Small intestine (tissue), 16 donors: ENCODE measurements at places on chromosomes 11 and 22. TPM values are rescaled to one million over a fixed set of nuclear protein-coding genes. Genes with fewer than 3 reads are reported as not detected.

Gene B4GALNT4
- 23.8 TPM for polyA plus RNA-seq

Gene NRGN
- polyA plus RNA-seq, result 6.5 TPM

Gene SLC1A2
- not detected for polyA plus RNA-seq

Gene PRG2
- 0.15 TPM for polyA plus RNA-seq

GRCh38 chr11:43010042-43010441, 301.8 kb upstream of the API5 start:
- H3K4me1 ChIP-seq, result no peaks in the 10 kb centered on the region
- DNase-seq, result no peak
- no peaks in the 10 kb centered on the region for H3K27me3 ChIP-seq
- no peak overlapping the region for H3K27ac ChIP-seq

DNA sequence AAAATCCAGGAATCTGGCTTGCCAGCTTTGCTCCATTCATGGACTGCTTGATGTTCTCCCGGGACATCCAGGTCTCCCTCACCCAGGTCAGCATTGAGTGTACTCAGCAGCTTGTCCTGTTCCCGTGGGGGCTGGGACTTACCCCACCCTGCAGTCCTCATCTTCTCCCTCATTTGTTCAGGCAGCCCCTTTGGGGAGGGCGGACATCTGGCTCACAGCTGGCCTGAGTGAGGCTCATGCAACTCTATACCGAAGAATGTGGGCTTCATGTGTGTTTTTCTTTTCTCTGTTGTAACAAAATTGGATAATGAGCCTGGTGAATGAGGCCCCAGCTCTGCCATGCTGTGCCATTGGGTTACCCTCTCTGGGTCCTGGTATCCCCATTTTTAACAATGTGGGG, 227.7 kb upstream of the TENM4 start:
- H3K27me3 ChIP-seq, result no peaks in the 10 kb centered on the region
- no peak overlapping the region for H3K27ac ChIP-seq
- DNase-seq, result no peak
- H3K4me3 ChIP-seq, result no peak overlapping the region

GRCh38 chr11:15171956-15172355, 57.2 kb downstream of the INSC start:
- peaks cover 6% of the 10 kb centered on the region for H3K27me3 ChIP-seq
- H3K4me3 ChIP-seq, result no peak overlapping the region

DNA sequence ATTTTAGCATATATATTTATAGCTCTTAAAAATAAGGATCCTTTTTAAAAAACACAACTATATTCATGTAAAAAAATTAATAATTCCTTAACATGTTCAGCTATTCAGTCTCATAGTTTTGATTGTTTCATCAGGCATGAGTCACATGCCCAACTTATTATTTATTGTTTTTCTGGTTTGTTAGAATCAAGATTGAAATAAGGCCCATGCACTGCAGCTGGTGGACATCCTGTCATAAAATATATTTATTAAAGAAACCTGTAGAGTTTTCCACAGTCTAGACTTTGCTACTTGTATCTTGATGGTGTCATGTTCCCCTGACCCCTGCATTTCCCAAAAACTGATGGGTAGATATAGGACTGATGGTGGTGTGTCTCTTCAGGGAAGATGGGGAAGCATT, 77.4 kb downstream of the PARVA start:
- H3K36me3 ChIP-seq, result no peaks in the 10 kb centered on the region
- no peak for DNase-seq
- no peak overlapping the region for H3K27ac ChIP-seq
- peaks cover 2% of the 10 kb centered on the region for H3K4me1 ChIP-seq
- no peak overlapping the region for H3K4me3 ChIP-seq
- no peaks in the 10 kb centered on the region for H3K27me3 ChIP-seq

GRCh38 chr11:21948876-21949275, 244.0 kb upstream of the ANO5 start:
- H3K27ac ChIP-seq, result no peak overlapping the region
- DNase-seq, result no peak
- no peaks in the 10 kb centered on the region for H3K36me3 ChIP-seq
- H3K27me3 ChIP-seq, result no peaks in the 10 kb centered on the region

- DNase-seq, result no peak
- H3K27ac ChIP-seq, result no peak overlapping the region
- H3K27me3 ChIP-seq, result no peaks in the 10 kb centered on the region
- no peaks in the 10 kb centered on the region for H3K4me1 ChIP-seq
- no peaks in the 10 kb centered on the region for H3K36me3 ChIP-seq
These were observed 51.1 kb upstream of the PARVG start for GRCh38 chr22:44129619-44129976.

- H3K4me1 ChIP-seq, result peaks cover 32% of the 10 kb centered on the region
- peak overlapping the region; percentile 80 for H3K4me3 ChIP-seq
- peak overlapping the region; percentile 72 for H3K27ac ChIP-seq
- no peaks in the 10 kb centered on the region for H3K27me3 ChIP-seq
These were observed 705 bp downstream of the PTPRJ start for GRCh38 chr11:47980907-47981621.

DNA sequence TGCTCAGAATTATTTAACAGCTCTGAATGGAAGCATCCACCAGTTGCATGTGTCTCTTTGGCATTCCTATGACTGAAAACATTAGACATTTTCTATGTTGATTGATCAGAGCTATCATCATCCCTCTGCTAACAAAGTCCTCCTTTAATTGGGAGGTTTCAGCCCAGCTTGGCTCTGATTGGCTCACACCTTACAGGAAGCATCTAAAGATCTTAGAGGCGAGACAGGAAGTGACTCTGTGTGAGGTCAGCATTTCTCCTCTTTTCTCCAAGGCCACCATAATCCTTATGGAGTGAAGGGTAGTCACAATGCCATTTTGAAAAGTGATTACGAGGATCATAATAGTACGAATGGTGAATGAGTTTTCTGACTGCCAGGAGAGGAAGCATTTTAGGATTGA, 260.8 kb downstream of the MIAT start:
- no peaks in the 10 kb centered on the region for H3K36me3 ChIP-seq
- DNase-seq, result no peak
- H3K4me1 ChIP-seq, result no peaks in the 10 kb centered on the region
- H3K27ac ChIP-seq, result no peak overlapping the region
- peaks cover 4% of the 10 kb centered on the region for H3K27me3 ChIP-seq

DNA sequence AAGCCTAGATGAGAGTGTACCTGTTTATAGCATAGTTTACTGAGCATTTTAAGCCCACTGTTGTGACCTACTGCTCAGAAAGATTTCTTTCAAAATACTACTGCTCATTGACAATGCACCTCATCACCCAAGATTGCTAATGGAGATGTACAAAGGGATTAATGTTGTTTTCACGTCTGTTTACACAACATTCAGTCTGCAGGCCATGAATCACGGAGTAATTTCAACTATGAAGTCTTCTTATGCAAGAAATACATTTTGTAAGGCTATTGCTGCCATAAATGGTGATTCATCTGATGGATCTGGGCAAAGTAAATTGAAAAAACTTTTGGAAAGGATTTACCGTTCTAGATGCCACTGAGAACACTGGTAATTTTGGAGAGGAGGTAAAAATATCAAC, 112.9 kb downstream of the KIF18A start:
- H3K36me3 ChIP-seq, result no peaks in the 10 kb centered on the region
- DNase-seq, result no peak
- no peaks in the 10 kb centered on the region for H3K4me1 ChIP-seq
- H3K4me3 ChIP-seq, result no peak overlapping the region

DNA sequence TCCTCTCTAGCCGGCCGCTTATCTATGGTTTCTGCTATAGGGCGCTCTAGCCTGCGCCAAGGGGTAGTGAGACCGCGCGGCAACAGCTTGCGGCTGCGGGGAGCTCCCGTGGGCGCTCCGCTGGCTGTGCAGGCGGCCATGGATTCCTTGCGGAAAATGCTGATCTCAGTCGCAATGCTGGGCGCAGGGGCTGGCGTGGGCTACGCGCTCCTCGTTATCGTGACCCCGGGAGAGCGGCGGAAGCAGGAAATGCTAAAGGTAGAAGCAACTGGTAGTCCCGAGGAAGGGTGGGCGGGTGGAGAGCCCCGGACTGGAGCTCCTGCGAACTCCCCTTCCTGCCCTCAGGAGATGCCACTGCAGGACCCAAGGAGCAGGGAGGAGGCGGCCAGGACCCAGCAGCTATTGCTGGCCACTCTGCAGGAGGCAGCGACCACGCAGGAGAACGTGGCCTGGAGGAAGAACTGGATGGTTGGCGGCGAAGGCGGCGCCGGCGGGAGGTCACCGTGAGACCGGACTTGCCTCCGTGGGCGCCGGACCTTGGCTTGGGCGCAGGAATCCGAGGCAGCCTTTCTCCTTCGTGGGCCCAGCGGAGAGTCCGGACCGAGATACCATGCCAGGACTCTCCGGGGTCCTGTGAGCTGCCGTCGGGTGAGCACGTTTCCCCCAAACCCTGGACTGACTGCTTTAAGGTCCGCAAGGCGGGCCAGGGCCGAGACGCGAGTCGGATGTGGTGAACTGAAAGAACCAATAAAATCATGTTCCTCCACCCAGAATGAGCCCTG, at the start of the genes LBHD1 and UQCC3:
LBHD1 (minus strand) TSS at position 660 of the 782 bp plus-strand sequence. CDS start 2,236 bp downstream, outside the sequence.
UQCC3 (plus strand) TSS at position 66 of the 782 bp plus-strand sequence; CDS start at position 139, 73 bp downstream.
- H3K4me3 ChIP-seq, result peak within 1 kb of the TSS; percentile 61
- H3K27me3 ChIP-seq, result no peaks in the 10 kb centered on the region
- H3K4me1 ChIP-seq, result peaks cover 4% of the 10 kb centered on the region
- peak; percentile 92 for DNase-seq
- H3K27ac ChIP-seq, result peak within 1 kb of the TSS; percentile 77
- H3K36me3 ChIP-seq, result peaks cover 43% of the 10 kb centered on the region

GRCh38 chr11:77821349-77821851, 456 bp downstream of the AAMDC start:
- DNase-seq, result peak; percentile 29
- H3K27me3 ChIP-seq, result no peaks in the 10 kb centered on the region
- no peaks in the 10 kb centered on the region for H3K36me3 ChIP-seq
- H3K4me3 ChIP-seq, result peak overlapping the region; percentile 59
- H3K27ac ChIP-seq, result peak overlapping the region; percentile 90

GRCh38 chr11:7907121-7907520, 23.9 kb downstream of the OR10A6 start:
- no peak for DNase-seq
- no peak overlapping the region for H3K27ac ChIP-seq
- H3K36me3 ChIP-seq, result no peaks in the 10 kb centered on the region
- H3K4me1 ChIP-seq, result no peaks in the 10 kb centered on the region
- H3K4me3 ChIP-seq, result no peak overlapping the region
- peaks cover 2% of the 10 kb centered on the region for H3K27me3 ChIP-seq

DNA sequence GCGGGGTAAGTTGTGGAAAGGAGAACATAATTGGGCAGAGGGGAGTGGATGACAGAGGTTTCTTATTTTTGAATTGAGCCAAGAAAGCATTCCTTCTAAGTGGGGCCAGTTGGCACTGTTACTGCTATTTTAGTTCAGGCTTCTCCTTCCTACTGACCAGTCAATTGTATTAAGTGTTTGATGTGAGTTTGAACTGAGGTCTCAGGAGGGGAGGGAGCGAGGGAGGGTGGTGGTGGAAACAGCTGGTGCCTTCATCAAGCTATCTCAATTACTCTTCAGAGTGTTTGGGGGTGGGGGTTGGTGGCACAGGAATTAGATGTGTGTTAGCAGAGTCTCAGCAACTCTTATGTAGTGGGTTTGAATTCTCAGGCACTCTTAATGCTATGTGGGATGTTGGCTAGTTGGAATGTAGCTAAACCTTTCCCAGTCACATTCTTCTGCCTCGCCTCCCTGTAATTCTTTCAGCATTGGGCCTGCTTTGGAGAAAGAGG, 14.5 kb downstream of the CTNND1 start:
- no peaks in the 10 kb centered on the region for H3K27me3 ChIP-seq
- H3K4me3 ChIP-seq, result no peak overlapping the region
- no peak for DNase-seq
- peak overlapping the region; percentile 86 for H3K27ac ChIP-seq

DNA sequence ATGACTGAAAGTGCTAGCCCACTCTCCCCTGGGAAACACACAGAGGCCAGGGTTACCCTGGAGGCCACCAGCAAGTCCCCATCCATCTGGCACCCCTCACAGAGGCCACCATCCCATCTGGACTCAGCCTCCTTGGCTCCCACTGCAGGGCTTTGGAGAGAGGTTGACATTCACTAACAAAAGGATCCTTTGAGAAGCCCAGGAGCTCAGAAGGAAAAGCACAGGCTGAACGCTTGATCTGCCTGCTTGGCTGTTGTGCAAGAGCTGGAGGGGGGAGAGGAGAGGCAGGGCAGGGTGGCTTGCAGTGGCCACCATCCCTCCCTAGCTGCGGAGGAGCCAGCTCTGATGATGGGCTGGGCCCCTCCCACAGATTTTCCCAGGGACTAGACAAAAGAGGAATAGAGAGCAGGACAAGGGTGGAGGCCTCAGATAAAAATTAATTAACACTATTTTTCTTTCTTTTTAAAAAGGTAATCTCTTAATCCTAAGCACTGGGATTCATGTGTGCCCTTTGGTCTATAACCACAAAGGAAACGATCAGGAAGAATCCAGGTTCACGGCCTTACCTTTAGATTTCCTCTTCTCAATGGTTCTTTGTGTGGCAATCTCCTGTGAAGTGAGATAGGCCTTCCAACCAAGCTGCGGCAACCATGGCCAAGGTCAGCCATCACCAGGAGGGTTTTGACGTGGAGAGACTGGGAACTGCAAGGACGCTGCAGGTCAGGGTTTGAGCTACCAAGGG, 154.7 kb downstream of the BARX2 start:
- DNase-seq, result peak; percentile 18
- no peaks in the 10 kb centered on the region for H3K27me3 ChIP-seq
- no peaks in the 10 kb centered on the region for H3K4me1 ChIP-seq

GRCh38 chr22:50523806-50524675, 1.4 kb downstream of the SCO2 start:
- no peaks in the 10 kb centered on the region for H3K27me3 ChIP-seq
- no peak for DNase-seq
- H3K27ac ChIP-seq, result peak overlapping the region; percentile 91
- H3K36me3 ChIP-seq, result peaks cover 3% of the 10 kb centered on the region
- peak overlapping the region; percentile 68 for H3K4me3 ChIP-seq

- H3K27ac ChIP-seq, result no peak overlapping the region
- no peaks in the 10 kb centered on the region for H3K27me3 ChIP-seq
These were observed 620.5 kb downstream of the METTL15 start for GRCh38 chr11:28728666-28729065.

DNA sequence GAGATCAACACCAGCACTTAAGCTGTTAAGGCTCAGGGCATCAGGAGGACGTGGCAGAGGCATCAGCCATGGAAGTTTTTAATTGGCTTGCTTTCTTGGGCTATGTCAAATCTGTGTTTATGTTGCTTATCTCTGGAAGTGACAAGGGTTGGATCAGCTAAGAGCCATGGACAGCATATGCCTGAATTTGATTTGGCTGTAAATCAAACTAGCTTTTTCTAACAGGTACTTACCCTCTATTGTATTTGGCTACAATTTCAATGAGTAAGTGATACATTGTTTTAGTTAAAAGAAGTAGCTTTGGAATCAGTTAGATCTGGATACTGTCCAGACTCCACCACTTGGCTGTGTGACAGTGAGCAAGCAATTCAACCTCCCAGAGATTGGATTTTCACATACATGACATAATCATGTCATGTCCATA, 936.6 kb downstream of the OPCML start:
- no peak for DNase-seq
- no peak overlapping the region for H3K27ac ChIP-seq
- no peaks in the 10 kb centered on the region for H3K4me1 ChIP-seq
